Foreskin fibroblast (primary cell): ENCODE measurements at places on chromosomes 13 and 19.

GRCh38 chr19:37114001-37114400 is 35.8 kb downstream of the ZNF420 start:
- no peak for DNase-seq

- no peak for DNase-seq
These were observed 70.0 kb downstream of the SPATA13 start for GRCh38 chr13:24230428-24231072.

DNA sequence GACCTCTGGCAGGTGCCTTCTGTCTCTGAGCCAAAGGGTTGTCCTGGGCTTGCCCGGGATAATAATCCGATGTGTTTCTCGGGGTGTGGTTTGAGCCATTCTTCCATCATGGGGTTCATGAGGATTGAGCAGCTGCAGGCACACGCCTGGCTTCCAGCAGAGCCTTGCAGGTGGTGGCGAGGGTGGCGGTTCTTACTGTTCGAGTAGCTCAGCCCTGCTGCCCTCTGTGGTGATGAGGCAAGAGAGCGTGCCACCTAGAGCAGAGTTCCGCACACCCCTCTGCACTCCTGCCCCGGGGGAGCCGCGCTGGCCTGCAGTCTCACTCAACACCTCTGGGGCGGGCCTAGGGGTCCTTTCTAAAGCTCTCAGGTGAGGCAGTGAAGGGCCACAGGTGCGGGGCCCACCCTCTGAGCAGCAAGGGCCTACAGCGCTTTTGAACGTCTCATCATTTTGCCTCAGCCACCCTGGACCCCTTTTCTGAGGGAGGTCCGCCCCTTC is 3.8 kb downstream of the SCN1B start:
- no peak for DNase-seq

DNA sequence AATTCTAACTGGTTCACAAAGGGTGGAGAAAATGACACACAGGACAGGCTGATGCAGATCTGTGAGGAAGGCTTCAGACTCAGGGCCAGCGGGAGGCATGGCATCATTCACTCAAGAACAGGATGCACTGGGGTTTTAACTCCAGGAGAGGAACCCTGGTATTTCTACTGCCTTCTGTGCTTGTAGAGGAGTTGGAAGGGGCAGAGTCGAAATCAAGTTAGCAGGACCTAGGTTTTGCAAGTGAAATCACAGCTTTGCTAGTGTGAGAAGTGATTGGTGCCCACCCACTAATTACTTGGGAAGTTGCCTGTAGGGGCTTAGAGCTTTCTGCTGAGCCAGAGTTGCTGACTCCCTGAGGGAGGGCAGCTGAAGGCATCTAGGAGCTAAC is 92.7 kb downstream of the AKAP11 start:
- DNase-seq = peak; percentile 15

DNA sequence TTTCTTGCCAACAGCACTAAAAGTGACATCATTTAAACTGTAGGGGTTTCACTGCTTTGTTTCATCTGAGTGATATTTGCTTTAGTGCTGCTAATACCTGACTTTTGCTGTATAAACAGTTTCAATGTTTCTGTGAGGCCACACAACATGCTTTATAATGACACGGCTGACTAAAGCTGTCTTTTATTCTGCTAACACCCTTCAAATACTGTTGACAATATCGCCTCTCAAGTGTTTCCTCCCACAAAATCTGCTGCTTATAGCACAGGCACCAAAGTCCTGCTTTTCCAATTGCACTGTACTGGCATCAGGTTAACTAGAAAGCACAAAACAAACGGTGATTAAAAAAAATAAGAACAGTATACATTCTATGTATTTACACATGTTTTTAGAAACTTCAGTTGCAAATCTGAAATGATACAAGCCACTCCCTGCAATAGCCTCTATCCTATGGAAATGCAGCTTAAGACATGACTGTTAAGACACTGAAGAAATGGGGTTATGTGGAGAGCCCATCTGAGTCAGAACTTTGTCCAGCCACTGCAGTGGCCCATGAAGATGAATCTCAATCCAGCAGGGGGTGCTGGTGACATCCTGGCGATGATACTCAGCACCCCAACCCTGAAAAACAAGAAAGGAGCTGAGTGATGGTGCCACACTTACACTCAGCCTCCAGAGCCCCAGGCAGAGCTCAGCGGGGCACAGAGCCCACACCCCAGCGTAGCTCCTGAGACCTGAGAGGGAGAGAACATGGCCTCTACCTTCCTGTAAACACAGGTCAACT is 29.4 kb downstream of the RFXAP start:
- peak; percentile 30 for DNase-seq

- no peak for DNase-seq
These were observed 2053.6 kb upstream of the PRR20A start for GRCh38 chr13:55087085-55087484.

- DNase-seq = no peak
These were observed 5.5 kb upstream of the ZNF175 start for GRCh38 chr19:51565583-51565982.

DNA sequence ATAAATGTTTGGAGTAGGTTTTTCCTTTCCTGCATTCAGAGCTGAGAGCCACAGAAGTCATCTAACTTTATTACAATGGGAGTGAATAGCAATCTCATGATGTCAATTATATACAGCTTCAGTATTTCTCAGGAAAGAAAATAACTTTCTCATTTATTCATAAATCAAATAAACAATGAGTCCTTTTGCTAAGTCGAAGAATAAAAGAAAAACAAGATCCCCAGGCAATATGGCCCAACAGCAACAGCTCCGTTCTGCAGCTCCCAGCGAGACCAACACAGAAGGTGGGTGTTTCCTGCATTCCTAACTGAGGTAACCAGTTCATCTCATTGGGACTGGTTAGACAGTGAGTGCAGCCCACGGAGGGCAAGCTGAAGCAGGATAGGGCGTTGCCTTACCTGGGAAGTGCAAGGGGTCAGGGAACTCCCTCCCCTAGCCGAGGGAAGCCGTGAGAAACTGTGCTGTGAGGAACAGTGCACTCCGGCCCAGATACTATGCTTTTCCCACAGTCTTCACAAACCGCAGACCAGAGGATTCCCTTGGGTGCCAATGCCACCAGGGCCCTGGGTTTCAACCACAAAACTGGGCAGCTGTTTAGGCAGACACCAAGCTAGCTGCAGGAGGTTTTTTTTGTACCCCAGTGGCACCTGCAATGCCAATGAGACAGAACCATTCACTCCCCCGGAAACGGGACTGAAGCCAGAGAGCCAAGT is 128.2 kb downstream of the SLITRK1 start:
- DNase-seq = peak; percentile 4

DNA sequence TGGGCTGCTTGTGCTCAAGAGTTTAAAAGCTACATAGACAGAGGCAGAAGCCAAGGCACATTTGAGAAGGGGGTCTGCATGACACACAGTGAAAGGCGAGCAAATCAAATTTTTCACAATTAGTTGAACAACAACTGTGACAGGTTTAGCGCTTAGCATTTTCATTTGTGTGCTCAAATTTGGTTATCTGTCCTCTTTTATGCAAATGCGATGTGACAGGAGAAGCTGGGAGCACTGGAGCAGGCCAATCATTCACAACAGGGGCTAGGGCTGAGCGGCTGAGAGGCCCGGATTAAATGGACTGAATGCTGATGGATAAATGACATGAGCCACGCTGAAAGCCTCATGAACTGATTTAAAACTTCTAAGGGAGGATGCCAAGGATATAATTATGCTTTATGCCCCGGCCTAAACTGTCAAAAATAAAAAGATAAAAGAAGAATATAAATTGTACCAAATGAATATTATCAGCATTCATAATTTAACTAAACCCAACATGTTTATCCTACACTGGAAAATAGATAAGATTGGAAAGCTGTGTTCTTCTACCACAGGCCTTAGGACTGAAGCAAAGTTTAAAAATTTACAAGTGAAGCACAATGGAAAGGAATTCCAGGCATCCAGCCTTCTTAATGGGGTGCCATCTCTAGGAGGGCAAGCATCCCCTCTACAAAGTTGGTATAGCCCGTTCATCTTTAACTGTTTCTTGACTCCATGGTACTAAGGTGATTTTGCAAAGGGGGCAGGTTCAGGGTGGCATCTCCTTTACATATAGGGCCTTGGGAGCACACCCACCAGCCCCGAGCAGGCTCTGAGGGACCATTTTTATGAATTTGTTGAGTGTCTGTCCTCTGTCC is 117.9 kb downstream of the RBM26 start:
- DNase-seq = no peak

DNA sequence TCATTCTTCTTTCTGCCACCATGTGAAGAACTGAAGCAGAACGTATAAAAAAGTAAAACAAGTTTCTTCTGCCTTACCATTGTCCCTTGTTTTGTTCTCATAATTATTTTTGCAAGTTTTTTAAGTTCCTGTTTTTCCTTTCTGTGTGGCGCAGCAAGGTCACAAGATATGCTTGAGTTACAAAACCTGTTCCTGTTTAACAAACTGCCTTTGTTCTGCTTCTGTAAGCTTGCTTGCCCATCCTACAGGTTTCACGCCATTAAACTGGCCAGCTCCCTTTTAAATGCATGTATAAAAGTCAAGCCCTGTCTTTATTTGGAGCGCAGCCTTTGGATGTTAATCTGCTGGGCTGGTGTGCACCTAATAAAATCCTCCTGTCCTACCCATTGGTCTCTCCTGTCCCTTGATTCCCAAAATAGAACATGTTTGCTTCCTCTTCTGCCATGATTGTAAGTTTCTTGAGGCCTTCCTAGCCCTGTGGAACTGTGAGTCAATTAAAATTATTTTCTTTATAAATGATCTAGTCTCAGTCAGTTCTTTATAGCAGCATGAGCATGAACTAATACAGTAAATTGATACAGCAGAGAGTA is 1115.4 kb downstream of the SLITRK1 start:
- DNase-seq = no peak

DNA sequence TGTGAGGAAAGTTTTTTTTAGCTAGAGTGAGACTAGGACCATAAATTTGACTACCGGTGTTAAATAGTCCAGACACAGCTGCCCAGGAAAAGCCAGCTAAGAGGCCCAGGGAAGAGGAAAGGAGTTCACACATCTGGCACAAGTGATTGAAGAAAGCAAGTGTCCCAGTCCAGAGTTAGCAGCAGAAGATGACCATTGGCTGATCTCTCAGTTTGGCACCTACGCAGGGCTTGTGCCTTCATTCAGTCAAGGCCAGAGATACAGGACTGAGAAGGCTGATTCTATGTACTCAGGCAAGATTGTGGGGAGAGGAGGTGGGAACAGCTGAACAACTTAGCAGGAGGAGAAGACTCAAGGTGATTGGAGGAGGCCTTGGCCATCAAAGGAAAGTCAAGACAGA is 575.0 kb upstream of the KLF12 start:
- DNase-seq = no peak

DNA sequence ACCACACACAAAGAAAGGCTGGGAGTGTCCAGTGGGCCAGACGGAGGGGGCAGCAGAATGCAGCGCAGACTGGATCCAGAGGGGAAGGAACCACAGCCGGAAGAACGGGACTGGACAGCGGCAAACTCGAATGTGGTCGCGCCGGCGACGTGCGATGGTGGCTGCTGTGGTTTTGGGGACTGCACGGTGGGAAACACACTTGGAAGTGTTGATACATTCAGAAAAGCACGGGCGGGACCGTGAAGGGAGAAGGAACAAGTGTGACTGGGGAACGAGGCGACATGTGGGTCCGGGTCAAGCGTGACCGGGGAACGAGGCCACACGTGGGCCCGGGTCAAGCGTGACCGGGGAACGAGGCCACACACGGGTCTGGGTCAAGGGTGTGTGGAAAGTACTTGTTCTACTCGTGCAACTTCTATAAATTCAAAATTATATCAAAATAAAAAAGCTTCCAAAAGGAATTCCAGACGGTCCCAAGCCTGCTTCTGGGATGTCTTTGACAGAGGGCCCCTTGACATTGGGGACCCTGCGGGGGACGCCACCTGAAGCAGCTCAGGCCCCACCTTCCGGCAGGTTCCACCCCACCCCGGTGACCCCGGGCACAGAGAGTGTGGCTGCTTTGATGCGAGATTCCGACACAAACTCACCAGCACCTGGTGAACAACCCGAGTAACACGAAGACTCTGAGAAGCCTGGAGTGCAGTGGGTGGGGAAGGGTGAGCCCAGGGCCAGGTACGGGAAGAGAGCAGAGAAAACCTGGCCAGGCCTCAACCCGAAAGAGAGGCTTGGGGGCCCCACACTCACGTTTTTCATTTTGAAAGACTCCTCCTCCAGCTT is 25.1 kb upstream of the C13orf46 start:
- DNase-seq = no peak

DNA sequence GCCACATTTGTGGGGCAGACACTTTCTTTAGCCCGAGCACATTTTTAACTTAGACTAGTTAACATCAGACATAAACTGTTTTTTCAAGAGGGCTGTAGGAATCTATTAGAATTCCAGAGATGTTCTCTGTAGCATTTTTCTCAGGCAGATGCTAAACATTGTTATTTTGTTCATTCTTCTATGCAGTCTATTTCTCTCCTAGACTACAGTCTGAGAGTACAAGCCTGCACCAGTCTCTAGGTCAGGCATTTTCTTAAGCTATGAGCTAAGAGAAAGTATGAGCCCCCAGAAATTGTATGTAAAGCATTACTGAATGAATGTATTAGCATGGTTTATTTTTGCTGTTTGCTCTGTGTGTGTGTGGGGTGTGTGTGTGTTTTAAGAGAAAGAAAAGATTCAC is 923 bp upstream of the C13orf42 start:
- no peak for DNase-seq

DNA sequence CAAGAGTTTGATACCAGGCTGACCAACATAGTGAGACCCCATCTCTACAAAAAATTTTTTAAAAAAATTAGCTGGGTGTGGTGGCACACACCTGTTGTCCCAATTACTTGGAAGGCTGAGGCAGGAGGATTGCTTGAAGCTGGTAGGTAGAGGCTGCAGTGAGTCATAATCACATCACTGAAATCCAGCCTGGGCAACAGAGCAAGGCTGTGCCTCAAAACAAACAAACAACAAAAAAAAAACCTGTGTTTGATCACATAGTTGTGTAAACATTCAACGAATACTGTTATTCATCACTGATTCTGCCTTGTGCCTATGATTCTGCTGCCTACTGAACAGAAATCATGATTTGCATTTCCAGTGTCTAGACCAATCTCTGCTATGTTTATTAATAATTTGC is 134.0 kb downstream of the TBC1D4 start:
- no peak for DNase-seq

- no peak for DNase-seq
These were observed 205.3 kb downstream of the RAP2A start for GRCh38 chr13:97639236-97639635.

DNA sequence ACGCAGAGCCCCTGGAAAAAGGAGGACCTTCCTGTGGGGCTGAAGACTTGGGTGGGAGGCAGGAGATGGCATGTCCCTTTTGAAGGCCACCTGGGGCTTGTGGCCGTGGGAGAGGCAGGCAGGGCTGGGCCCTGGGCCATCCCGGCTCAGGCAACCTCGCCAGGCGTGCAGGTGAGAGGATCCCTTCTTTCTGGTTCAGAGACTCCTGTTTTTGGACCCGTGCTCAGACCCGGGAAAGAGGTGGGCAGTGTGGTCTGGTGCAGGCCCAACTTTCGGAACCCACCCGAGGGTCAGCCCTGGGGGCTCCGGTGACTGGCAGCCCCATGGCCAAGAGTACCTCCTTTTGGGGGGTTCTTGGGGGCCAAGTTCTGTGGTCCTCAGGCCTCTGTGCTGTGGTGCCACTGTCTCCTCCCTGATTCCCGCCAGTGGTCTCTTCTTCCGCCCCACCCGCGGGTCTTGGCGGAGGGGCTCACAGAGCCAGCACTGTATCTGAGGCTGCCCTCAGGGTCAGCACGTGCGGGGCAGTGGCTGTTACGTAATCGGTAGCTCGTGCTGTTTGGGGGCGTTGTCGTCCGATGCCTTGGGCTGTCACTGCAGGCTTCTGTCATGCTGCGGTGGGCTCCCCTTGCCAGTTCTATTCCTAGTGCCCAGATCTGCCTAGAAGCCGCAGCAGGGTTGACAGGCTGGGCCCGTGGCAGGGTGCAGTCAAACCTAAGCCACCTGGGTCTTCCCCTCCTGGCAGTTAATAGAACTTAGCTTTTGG is 42.7 kb downstream of the KDM4B start:
- no peak for DNase-seq

- no peak for DNase-seq
These were observed 593 bp downstream of the CADM4 start for GRCh38 chr19:43638995-43639518.
